ENCODE measurements at places on chromosomes 3 and 15.

GRCh38 chr3:151178208-151178845, 24.7 kb downstream of the GPR171 start:
- DNase-seq: no peak

DNA sequence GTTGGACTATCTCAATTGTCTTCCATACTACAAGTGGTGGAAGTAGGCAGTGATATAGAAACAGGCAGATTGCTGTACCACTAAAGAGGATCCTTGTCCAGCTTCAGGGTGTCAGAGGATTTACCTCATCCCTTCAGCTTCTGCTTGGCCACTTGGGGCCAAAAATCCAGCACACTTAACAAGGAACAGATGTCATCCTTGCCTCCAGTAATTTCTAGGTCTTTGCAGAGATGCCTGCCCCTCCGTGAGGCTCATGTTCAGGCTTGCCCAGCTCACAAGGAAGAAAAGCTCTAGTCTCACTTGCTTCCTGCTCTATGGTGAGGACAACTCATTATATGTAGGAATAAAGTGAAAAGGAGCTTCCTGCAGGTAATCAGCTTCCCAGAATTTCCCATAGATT, 510.3 kb downstream of the EPHA3 start:
- no peak for DNase-seq

GRCh38 chr3:152737021-152737908, 97.7 kb upstream of the P2RY1 start:
- DNase-seq: no peak

DNA sequence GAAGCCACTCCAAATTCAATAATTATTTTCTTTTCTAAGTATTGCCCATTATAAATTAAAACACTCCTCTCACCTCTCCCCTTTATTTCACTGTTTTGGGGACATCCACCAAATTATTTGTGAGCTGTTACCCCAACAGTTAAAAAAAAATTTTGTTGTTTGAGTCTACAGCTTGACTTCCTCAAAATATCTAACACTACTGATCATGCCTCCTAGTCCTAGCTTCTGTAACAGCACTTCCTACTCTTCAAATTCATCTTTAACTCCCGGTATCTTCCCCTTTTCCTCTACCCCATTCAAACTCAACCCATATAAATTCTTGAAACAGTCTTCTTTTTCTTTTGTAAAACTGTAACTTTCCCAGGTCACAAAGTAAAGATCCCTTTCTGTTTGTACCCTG, 15.9 kb downstream of the PARL start:
- DNase-seq: no peak

GRCh38 chr3:182592747-182593146, 200.6 kb upstream of the ATP11B start:
- no peak for DNase-seq
